Activated CD4-positive, alpha-beta T cell treated with anti-CD3 and anti-CD28 coated beads, Interleukin-2, amount 50 U/mL, for 48 hours (primary cell): ENCODE measurements at places on chromosomes 12 and 14.
A peak's percentile ranks its signal among the peaks of the same experiment; 100 is the strongest.

- DNase-seq: peak; percentile 24
Measured at GRCh38 chr12:130162267-130162666, at the start of gene FZD10. FZD10 (plus strand) TSS chr12:130162464; CDS start chr12:130162943, 479 bp downstream.

DNA sequence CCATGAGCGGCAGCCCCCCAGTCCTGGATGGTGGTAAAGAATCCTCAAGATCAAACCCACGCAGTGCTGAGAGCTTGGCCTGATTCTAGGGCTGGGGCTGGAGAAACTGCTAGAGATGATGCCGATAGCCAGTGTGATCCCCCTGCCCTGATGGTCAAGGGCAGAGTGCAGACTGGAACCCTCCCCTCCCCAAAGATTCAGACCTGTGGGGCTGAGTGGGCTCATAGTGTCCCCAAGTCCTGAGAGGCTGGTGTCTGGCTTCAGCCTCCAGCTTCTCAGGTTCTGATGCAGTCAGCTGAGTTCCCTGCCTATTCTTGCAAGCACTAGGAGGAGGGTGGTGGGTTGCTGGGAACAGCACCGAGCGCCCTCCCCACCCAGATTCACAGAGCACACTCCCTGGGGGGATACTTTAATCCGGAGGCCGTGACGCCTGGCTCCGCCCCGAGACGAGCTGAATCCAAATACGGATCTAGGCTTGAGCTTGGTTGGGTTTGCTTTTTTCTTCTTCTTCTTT is 11.9 kb downstream of the RHOF start:
- DNase-seq: no peak

- DNase-seq: no peak
Measured at GRCh38 chr12:19382563-19382962, 56.7 kb upstream of the AEBP2 start.

- DNase-seq: no peak
Measured at GRCh38 chr12:111616177-111616623, 17.1 kb upstream of the ATXN2 start.

DNA sequence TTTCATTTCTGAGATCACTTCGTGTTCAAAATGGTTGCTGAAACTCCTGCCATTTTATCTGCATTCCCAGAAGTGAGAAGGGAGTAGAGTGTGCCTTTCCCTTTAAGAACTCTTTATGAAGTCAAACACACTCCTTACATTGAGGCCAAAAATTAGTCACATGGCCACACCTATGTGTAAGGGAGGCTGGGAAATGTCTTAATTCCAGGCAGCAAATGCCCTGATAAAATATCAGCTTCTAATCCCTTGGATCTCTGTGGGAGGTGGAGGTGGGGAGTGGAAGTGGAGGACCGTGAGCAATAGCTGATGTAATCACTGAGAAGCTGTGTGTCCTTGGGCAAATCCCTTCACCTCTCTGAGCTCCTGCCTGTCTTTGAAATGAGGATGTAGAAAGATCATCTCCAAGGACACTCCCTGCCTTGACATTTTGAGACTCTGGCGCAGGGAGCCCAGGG is 22.7 kb upstream of the ANKRD9 start:
- DNase-seq: no peak

DNA sequence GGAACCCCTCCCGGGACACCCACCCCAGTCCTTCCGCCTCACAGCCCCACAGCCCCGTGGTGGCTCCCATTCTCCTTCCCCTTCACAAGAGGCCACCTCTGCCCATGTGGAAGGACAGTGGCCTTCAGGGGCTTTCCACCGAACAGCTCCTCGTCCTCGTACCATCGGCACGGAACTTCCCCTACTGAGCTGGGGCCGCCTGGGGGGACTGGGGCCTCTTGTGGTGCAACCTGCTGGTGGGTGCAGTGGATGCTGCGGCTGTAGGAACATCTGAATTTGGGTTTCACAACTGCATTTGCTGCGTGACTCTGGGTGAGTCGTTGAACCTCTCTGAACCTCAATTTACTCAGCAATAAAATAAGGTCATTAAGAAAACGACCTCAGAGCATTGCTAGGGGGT is 50.9 kb downstream of the RFLNA start:
- DNase-seq: no peak

DNA sequence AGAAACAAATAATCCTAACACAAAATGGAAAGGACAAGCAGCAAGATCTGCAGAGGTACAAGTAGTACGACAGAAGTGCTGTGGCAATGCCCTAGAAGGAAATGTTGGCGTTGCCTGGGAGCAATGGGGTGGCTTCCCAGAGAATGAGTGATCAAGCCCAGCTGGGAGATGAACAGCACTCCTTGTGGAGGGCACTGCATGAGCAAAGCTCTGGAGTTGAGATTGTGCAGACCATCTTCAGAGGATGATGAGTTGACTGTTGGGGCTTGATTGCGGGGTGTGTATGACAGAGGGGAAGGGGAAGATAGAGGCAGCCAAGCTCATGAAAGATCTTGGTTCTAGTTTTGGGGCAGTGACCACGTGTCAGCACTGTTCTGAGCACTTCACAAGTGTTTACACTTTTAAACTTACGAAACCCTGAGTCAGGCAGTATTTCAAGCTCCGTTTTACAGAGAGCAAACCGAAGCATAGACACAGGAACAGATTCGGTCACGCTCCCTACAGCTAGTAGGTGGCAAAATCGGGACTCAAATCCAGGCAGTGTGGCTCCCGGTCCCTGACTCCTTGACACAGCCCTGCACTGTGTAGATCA is 127.2 kb upstream of the LHX5 start:
- DNase-seq: no peak

GRCh38 chr12:130339951-130340350 is 2.3 kb downstream of the PIWIL1 start:
- DNase-seq: no peak

- no peak for DNase-seq
Measured at GRCh38 chr14:81427348-81428058, 27.4 kb upstream of the STON2 start.

GRCh38 chr12:86138770-86139169 is 117.4 kb downstream of the MGAT4C start:
- no peak for DNase-seq

DNA sequence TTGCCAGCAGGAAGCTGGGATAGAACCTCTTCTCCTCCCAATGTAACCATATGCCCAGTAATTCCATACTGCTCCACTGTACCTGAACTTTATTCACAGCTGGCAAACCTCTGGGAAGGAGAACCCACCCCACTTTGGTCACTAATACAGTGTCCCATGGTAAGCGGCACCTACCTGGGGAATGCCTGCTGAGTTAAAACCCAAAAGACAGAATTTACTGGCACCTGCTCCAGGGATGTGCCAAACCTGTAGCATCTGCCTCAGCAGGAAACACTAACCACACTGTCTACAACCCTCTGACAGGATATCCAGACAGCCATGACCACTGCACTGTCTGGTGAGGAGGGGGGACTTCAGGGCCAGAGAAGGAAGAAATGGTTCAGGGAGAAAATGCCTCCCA is 26.6 kb downstream of the DDX24 start:
- DNase-seq: no peak

- no peak for DNase-seq
Measured at GRCh38 chr12:75568393-75568792, 57.0 kb upstream of the KRR1 start.

- no peak for DNase-seq
Measured at GRCh38 chr12:54572881-54573280, 15.6 kb downstream of the PPP1R1A start.

DNA sequence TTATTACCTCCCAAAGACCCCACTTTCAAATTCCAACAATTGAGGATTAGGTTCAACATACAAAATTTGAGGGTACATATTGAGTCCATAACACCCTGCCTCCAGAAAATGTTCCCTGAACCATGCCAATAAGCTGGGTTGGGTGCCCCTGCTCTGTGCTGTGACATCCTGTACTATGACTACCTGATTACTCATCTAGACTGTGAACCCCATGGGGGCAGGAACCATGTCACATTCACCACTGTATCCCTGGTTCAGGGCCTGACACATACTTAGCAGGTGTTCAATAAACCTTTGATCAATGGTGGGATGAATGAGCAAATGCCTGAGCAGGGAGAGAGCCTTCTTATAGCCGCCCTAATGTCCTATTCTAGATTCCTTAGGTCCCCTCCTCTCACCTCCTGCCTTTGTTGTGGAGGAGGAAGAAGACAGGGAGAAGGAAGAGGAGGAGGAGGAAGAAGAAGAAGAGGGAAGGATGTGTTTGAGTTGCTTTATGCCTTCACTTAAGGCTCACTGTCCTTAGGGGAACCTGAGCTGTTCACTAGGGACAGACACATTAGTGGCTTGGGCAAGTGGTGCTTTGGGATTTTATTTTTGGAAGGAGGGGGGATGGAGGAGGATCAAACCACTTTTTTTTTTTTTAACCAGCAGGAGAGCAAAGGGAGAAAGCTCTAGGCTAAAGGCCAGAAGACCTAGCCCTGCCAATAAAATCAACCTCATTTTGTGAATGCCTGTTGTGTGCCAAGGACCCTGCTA is 21.3 kb downstream of the GPR68 start:
- DNase-seq: peak; percentile 51

- peak; percentile 60 for DNase-seq
Measured at GRCh38 chr12:4215229-4216186, 58.1 kb upstream of the CCND2 start.
